ENCODE measurements at places on chromosomes 7 and 10.
A peak's percentile ranks its signal among the peaks of the same experiment; 100 is the strongest.

DNA sequence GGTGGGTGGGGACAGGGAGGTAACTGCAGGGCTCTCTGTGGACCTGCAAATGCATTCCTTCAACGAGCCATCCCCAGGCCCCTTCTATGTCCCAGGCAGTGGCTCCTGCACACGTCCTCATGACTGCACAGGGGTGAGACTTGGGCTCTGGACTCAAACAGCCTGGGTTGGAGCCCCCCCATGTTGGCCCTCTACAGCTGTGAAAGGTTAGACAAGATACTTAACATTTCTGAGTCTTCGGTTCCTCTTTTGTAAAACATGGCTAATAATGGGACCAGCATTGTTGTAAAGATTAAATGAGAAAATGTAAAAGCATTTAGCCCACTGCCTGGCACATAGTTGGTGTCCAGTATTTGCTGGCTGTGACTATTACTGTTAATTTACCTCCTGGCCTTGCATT is 41.8 kb downstream of the CHST3 start:
- DNase-seq = no peak

DNA sequence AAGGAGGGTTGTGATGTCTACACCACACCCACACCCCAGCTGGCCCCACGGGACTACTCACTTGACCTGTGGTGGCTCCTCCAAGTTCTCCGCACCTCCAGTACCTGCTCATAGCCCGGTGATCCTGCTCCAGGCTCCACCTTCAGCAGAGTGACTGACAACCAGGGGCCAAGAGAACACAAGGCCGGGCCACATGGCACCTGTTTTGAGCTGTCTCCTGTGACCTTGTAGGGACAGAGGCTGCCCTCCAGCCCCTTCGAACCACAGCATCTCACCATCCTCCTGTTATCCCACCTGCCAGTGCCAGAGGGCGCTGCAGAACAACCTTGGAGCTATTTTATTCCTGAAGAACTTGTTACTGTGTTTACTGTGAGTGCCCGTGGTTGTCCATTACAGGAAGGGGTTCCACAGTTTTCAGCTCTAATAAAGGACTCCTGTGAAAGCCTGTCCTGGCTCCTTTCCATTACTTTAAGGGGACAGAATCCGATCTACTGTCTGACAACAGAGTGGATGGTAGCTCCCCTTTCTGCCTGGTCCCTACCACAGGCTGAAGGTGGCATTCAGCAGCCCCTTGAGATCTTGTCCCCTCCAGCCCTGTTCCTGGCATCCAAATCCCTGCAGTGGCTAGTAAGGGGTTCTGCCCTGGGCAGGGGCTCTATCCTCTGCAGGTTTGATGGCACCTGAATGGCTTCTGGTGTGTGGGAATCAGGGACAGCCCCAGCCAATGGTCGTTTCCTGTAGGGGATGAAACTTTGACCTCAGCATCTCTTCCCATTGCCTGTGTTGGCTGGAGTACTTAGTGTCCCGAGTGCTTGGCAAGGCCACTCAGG is 50.8 kb downstream of the C10orf120 start:
- DNase-seq = peak; percentile 41

DNA sequence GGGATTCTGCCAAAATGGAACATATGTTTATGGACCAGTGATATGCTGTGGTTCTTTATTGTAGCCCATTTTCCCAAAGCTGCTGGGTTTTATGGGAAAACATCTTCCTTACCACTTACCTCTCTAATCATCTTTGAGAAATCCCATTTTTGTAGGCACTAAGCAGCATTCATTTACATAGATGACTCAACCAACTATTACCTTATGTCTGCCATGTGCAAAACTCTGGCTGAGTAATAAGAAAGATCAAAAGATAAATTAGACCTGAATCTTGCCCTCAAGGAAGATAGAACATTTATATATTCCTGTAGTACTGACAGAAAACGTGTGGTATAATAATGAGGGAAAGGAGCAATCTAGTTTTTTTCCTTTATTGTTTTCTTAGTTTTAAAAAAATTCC is 24.3 kb downstream of the CBLL1 start:
- no peak for DNase-seq

DNA sequence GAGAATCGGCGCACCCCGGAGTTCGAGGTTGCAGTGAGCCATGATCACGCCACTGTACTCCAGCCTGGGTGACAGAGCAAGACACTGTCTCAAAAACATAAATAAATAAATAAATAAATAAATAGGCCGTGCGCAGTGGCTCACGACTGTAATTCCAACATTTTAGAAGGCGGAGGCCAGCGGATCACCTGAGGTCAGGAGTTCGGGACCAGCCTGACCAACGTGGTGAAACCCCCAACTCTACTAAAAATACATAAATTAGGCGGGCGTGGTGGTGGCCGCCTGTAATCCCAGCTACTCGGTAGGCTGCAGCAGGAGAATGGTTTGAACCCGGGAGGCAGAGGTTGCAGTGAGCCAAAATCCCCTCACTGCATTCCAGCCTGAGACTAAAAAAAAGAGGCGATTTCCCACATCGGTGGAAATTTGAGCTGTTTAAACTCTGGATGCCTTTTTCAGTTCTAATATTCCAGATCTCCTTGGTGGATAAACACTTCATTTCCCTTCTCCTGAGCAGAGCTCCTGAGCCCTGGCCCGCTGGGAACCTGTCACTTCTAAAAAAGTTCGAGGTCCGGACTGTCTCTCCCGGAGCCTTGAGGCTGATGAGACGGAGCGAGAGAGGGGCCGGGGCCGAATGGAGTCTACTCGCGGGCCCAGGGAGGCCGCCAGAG is 2.0 kb upstream of the NFKB2 start:
- DNase-seq = no peak

GRCh38 chr7:44622342-44623151 is 16.1 kb downstream of the OGDH start:
- DNase-seq = peak; percentile 40

DNA sequence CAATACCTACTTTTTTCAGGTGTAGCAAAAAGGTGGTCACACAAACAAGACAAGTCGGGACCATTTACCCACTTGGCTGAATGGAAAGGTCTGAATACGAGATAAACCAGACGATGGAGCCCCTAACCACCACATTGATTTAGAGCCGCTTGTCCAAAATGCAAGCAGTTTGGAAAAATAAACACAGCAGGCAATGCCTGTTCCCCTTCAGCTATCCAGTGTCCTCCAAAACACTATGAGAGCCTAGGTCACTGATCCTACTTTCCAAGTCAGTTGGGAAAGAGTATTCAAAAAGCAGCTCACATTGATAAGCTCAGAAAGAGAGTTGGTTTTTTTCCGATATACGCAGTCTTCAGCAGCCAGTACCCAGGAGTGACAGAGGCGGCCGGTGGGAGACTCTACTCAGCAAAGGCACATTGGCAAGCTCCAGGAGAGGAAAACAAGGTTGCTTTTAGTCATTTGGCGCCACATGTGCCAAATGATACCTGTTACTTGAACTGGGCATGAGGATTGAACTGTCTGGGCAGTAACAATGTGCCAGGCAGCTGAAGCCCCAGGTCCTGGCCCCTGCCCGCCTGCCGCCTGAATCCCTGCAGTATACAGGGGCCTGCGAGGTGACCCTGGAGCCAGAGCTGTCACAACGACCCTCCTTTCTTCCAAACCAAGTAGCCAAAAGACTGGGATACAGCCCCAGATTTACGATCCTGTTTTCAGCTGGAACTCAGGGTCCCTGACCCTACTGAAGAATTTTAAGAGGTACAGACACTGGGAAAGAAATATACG is 109.8 kb downstream of the PIP4K2A start:
- no peak for DNase-seq

DNA sequence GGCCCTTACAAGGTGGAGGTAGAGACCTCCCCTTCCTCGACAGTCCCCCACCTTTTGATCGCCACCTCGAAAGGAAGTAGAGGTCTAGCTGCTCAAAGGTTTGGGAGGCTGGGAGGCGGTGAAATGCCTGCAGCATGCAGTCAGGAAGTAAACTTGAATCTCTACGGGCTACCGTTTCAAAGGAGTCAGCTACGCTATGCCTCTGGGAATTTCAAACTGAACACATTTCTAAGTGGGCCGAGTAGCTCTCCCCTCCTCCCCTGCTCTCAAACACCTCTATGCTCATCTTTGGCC is 68.0 kb downstream of the CXCL12 start:
- DNase-seq = no peak

All from stimulated activated naive CD8-positive, alpha-beta T cell treated with anti-CD3 and anti-CD28 coated beads, Interleukin-15, Interleukin-2, amounts not matched to agents 100 U/mL and 50 U/mL, for 24 hours (primary cell).